Stromal cell of bone marrow (primary cell): ENCODE measurements at places on chromosomes 4 and X.

DNA sequence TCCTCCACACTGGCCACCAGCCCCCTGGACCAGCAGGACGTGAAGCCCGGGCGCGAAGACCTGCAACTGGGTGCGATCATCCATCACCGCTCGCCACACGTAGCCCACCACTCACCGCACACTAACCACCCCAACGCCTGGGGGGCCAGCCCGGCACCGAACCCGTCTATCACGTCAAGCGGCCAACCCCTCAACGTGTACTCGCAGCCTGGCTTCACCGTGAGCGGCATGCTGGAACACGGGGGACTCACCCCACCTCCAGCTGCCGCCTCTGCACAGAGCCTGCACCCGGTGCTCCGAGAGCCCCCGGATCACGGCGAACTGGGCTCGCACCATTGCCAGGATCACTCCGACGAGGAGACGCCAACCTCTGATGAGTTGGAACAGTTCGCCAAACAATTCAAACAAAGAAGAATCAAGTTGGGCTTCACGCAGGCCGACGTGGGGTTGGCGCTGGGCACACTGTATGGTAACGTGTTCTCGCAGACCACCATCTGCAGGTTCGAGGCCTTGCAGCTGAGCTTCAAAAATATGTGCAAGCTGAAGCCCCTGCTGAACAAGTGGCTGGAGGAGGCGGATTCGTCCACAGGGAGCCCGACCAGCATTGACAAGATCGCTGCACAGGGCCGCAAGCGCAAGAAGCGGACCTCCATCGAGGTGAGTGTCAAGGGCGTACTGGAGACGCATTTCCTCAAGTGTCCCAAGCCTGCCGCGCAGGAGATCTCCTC lies 600 bp downstream of the POU3F4 start:
- no peak for DNase-seq

GRCh38 chr4:148926276-148927260 lies 484.4 kb upstream of the NR3C2 start:
- no peak for DNase-seq

DNA sequence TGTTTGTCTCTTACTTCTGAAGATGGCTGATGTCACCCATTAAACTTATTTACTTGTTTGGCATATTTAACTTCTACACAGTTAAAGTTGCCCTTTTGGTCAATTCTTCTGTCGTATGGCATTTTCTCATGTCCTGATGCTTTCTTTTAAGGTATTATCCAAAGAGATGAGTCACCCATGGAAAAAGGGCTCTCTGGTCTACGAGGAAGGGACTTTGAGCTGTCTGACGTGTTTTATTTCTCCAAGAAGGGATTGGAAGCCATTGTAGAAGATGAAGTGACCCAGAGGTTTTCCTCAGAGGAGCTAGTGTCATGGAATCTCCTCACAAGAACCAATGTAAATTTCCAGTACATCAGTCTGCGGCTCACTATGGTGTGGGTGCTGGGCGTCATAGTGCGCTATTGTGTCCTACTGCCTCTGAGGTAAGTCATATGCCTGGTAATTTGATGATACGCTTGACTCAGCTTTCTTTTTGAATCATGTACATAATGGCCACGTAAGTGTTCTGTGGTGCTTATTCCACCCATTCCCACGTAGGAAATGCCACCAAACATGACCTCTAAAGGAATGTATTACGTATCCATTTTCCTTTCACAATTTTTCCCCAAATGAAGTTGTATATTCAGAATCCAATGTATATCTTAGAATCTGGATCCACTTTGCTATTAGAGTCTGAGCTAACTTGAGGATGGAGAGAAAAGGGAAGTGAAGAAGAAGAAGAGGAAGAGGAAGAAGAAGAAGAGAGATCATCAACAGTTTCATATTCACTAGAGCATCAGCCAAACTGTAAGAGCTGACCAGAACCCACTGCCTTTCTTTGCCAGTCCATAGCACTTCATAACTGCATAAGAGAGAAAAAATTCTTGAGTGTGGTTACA lies 45.7 kb downstream of the GPAT3 start:
- no peak for DNase-seq

GRCh38 chr4:107037199-107037584 lies 1.1 kb upstream of the DKK2 start:
- DNase-seq: no peak

GRCh38 chr4:99082192-99082591 lies 6.4 kb downstream of the ADH5 start:
- DNase-seq: no peak

- no peak for DNase-seq
These were observed 3.2 kb downstream of the KLHL2 start for GRCh38 chr4:165210566-165210965.

- DNase-seq: no peak
These were observed 118.4 kb upstream of the WDR17 start for GRCh38 chr4:175947117-175947722.

GRCh38 chrX:13195340-13195739 lies 124.5 kb downstream of the ATXN3L start:
- DNase-seq: no peak

DNA sequence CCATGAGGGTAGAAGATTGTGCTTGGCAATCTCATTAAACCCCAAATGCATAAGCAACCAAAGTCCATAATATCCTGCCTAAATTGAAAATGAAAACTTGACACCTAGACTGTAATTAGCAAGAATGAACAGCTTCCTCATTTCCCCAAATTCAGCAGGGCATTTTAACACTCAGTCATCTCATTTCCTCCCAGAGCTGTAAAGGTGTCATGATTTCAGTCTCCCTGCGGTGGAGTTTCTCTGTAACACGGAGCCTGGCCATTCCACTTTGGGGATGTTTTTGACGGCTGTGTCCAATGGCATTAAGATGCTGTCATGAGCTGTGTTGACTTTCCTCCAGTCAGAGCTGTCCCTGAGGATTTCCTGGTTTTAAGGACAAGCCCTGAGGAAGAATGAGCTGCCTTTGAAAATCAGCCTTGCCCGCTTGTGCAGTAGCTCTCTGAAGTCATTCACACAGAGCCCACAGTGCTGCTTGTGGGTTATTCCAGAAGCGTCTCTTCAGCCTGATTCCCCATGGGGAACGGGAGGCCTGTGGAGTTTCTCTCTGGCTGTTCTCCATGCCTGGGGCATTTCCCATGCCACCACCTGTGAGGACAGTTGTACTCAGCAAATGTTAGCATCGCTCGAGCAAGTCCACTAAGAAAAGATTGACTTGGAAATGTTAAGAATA lies 187.0 kb downstream of the MID1 start:
- DNase-seq: no peak

GRCh38 chrX:1502241-1502640 lies 34.7 kb downstream of the P2RY8 start:
- no peak for DNase-seq

DNA sequence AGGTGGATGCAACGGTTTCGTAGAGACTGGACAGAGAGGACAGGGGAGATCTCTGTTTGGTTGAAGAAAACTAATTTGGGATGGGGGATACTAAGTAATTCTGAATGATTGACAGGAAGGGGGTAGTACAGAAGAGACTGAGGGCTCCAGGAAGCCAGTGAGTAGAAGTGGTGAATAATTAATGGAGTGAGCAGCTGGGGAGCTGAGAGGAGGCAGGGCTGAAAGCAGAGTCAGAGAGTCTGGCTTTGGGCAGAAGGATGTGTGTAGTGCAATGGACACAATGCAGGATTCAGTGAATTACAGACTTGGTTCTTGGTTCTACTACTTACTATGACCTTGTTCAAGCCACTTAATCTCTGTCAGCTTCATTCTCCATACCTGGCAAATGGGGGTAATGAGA lies 161.7 kb downstream of the RBMX2 start:
- no peak for DNase-seq

DNA sequence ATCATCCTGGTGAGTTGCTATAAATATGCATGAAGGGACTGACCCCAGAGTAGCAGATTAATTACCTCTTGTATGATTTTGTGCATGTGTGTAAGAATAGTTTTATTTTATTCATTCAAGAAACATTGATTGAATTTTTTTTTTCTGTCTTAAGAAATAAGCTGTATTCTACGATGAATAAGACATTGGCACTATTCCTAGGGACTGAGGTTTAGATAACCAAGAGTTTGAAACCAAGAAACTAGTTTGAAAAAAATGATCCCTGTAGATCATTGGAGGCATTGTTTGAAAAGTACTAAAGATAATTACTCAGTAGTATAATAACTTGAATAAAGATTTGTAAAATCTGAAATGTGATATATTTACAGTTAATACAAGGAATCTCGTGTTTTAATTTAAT lies 1086.9 kb downstream of the PCDH7 start:
- DNase-seq: no peak

DNA sequence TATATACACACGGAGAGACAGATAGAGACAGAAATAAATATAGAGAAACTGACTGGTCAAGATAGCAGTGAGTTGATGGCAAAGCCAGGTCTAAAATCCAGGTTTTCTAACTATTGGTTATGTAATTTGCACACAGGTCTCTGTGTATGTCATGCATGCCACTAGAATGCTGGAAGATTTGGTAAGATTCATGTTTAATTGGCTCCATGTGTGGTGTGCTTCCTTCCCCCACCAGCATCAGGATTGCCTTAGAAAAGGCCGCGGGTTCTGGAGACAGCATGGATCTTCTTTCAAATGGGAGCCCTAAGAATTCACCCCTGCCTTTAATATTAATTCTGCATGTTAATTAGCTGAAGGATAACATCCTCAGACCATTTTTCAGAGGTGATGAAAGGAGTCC lies 31.3 kb downstream of the HAND2 start:
- DNase-seq: no peak
